ENCODE measurements at places on chromosomes 3 and 15.

DNA sequence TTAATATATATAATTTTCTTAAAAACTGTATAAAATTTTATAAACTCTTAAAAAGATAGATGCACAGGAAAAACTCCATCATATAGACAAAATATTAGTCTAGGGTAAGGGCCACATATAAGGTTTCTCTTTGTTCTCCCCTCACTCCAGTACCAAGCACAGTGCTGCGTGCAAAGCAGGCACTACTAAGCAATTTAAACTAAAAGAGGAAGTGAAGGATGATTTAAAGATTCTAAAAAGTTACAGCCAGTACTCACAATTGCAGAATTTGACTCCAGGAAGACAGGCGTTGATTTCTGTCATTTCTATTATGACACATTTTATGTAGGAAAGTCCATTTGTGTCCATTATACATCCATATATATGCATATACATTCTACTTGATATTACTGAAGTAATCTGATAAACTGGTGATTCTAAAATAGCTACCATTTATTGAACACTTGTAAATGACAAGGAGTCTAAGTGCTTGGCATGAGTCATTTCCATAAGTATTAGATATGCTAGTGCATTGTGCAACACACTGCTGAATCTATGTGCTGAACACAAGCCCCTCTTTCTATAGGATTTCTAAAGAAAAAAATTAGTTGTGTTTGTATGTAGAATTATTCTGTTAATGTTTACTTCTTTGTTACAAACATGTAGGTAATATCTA, 785.5 kb upstream of the ARRDC4 start:
- no peak for DNase-seq

DNA sequence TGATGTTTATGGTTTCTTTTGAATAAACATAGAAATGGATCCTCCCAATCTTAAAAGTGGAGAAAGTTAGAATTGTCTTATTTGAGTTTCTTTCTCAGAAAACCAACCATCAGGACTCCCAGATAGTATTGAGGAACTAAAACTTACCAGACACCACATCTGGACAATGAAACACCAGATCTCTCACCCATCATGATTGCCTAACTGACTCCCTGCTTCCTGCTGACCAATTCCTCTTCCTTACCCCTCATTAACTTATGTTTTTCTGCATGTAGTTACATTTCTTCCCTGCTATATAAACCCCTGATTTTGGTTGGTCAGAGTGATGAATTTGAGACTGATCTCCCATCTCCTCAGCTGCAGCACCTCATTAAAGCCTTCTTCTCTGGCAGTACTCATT, 242.0 kb upstream of the SETMAR start:
- DNase-seq, result no peak

DNA sequence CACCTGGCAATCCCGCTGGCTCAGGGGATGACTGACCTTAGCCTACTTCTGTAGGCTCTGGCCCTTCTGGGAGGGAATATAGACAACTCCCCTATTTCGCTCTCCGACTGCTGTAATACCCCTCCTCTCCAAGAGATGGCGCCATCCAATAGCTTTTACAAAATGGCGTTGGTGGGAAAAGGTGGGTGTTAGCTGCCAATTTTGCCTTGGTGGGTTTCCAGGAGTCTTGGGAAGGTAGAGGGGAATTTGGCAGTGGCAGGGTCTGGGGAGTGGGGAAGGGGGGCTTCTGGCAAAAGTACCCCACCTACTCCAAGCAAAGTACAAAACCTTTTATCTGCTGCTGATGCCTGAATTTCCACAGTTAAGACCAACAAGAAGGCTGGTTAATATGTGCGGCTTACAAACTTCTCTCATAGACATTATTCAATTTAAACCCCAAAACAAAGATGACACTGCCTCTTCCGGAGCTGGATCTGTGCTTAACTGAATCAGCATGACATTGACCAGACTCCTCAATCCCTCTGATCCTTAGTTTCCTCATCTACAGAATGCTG, 62.1 kb downstream of the RASGRF1 start:
- DNase-seq, result peak; percentile 17

DNA sequence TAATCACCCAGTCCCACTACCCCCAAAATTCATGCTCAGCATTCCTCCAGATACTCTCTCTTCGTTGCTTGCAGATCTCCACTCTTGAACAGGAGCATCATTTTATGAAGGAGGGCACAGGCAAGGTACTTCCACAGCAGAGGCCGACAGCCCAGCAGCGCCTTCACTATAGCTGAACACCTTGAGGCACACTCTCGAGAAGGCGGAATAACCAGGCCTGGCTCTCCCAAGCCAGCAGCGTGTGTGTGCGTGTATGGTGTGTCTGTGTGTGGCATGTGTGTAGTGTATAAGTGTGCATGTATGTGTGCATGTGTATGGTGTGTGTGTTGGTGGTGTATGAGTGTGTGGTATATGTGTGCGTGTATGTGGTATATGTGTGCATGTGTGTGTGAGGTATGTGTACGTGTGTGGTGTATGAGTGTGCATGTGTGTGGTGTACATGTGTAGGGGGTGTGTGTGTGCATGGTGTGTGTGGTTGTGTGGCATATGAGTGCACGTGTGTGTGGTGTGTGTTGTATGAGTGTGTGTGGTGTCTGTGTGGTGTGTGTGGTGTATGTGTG, 161.8 kb downstream of the XXYLT1 start:
- DNase-seq, result no peak

GRCh38 chr3:29092348-29092747, 188.5 kb upstream of the RBMS3 start:
- DNase-seq, result no peak

DNA sequence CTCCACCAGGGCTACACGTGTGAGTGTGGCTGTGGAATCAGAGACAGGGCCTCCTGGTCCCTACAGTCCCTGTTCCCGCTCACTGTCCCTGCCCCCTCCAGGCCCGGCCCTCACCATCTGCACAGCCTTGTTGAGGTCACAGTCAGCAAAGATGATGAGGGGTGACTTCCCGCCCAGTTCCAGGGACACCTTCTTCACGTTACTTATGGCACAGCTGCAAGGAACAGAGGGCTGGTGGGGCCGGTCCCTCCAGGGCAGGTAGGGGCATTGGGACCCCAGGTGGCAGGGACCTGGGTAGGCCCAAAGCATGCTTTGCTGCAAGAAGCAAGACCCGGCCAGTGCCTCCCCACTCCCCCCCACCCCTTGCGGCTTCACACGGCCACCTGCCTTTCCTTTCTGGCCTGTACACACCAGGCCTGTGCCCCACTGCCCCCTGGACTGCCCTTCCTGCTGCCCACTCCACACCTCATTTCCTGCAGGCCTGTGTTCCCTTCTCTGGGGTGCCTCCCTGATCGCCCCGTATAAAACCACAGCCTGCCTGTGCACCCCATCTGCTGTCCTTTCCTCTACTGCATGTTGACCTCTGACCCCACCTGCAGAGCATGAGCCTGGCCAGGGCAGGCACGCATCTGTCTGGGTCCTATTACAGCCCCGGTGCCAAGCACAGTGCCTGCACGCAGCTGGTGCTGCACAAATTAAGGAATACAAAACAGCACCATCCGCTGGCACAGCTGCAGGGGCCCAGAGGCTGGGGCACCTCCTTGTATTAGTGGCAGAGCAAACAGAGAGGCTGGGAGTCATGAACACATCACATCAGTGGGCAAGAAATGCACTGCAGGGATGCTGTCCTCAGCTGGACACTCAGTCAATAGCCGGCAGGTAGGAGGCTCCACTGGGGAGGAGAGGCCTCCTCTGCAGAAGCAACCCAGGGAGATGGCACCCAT, 30.8 kb upstream of the SLC41A3 start:
- no peak for DNase-seq

DNA sequence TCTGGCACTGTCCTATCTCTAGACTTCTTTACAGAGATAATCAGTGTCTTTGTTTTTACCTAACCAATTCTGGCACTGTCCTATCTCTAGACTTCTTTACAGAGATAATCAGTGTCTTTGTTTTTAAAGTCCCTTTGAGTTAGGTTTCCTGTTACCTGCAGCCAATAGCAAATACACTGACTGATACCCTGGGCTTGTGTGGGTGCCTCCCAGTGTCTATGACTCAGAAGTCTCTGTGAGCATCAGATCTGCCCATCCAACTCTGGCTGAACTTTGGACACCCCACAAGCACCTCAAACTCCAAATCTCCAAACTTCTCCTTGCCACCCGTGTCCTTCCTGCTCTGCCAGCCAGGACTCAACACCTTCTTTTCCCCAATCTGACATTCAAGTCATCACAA, 30.4 kb downstream of the SLC41A3 start:
- DNase-seq, result no peak
